ENCODE measurements at places on chromosomes 12 and 14.

- no peak for DNase-seq
These were observed 5.9 kb upstream of the CRIP2 start for GRCh38 chr14:105468621-105469241.

GRCh38 chr12:93894391-93895088 lies 217.4 kb downstream of the CRADD start:
- no peak for DNase-seq

DNA sequence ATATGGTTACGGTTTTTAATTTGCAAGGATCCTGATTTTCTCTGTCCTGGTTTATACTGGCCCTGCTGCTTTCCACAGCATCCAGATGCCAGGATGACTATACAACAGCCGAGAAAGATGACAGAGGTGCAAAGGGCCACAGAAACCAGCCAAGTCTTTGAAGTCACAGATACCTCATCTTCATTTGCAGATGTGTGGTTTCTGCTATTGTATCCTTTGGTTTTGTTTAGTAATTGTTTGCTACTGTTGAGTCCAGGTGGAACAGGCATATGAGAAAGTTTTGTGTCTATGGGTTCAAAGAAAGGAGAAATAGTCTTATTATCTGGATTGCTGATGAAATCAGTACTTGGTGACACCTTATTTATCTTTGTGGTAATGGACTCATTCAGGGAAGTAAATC lies 17.3 kb upstream of the KLHL42 start:
- no peak for DNase-seq

- DNase-seq, result no peak
These were observed 22.1 kb downstream of the COCH start for GRCh38 chr14:30896435-30896834.

GRCh38 chr12:96774496-96775256 lies 132.4 kb upstream of the NEDD1 start:
- DNase-seq, result no peak

GRCh38 chr12:43308776-43309175 lies 243.2 kb downstream of the ADAMTS20 start:
- no peak for DNase-seq

DNA sequence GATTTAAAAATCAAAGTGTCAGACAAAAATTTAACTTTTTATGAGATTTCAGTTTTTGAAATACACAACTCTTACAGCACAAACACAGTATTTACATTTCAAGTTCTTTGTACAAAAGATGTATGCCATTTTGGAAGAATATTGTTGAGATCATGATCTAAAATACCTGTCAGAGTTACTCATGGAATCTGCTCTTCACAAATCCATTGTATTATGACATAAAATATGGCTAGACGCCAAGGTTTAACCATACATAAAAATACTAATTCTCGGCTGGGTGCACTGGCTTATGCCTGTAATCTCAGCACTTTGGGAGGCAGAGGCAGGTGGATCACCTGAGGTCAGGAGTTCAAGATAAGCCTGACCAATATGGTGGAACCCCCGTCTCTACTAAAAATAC lies 6.2 kb upstream of the SYCP3 start:
- DNase-seq, result no peak

GRCh38 chr12:70283232-70283631 lies 40.0 kb downstream of the CNOT2 start:
- no peak for DNase-seq

DNA sequence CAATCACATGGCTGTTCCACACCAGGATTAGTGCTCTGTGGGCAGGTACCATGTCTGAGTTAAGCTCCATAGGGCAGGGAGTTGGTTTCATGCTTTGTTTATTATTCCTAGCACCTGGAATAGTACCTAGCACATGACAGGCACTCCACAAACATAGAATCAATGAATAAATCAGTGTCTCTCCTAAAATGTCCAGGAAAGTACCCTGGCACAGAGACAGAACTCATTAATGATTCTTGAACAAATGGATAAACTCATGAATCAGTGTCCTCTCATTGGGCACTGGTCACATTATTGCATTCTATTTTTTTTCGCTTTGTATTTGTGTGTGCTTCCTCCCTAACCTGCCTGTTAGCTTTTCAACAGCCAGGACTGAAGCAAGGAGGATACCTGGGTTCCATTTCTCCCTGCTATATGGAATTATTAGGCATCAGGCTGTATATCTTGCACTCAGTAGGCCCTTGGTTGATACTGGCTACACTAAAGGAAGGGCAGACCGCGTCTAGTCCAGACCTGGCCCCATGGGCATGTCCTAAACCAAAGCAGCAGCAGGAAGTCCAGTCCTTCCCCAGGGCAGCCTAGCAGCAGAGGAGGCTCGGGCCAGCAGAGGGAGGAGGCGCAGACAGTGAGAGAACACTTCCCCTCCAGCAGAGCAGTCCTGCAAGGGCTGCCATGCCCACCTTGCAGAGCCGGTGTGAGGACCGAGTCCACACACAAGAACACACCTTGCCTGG lies 18.4 kb downstream of the HDAC7 start:
- no peak for DNase-seq

DNA sequence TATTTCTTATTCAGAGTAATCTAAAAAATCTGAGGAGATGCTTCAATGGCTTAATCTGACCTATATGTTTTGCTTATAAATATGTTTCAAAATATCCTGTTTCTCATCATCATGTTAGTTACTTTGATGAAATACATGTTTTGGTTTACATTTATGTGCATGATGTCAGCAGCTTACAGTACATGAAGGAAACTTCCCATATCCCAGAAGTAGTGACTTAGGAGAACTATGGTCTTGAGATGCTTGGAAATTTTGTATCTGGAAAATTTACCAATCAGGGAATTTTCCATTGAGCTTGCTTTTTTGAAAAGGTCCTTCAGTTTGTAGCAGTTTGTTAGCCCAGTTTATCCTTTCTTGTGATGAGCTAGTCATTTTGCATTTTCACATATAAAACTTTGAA lies 73.3 kb downstream of the RASSF8 start:
- no peak for DNase-seq

DNA sequence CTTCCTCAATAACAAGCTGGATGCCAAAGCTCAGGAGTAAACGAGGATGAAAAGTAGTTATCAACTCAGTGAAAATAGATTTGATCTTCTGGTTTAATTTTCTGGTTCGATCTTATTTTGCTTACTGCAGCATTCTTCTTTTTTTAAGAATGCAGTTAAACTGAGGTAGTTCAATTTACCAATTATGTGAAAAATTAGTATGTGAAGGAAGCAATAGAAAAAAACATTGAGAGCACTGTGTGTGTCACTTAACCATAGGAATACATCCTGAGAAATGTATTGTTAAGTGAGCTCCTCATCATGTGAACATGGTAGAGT lies 111.4 kb upstream of the TSPAN8 start:
- no peak for DNase-seq

DNA sequence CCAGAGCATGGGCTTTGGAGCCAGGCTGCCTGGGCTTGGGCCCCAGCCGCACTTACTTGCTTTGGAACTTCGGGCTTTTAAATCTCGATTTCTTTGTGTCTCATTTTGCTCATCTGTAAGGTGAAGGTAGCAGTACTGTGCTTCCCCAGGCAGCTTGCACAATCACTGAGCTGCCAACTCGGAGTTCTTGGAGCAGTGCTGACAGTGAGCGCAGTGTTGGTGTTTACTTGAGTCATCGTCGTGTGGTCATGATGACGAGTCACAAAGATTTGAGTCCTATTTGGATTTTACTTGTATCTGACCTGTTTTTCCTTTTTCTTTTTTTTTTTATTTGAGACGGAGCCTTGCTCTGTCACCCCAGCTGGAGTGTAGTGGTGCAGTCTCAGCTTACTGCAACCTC lies 31.3 kb upstream of the ATF1 start:
- DNase-seq, result no peak

GRCh38 chr12:96335270-96335669 lies 65.0 kb downstream of the CDK17 start:
- DNase-seq, result no peak

- no peak for DNase-seq
These were observed 170.5 kb downstream of the CAND1 start for GRCh38 chr12:67439611-67440010.

DNA sequence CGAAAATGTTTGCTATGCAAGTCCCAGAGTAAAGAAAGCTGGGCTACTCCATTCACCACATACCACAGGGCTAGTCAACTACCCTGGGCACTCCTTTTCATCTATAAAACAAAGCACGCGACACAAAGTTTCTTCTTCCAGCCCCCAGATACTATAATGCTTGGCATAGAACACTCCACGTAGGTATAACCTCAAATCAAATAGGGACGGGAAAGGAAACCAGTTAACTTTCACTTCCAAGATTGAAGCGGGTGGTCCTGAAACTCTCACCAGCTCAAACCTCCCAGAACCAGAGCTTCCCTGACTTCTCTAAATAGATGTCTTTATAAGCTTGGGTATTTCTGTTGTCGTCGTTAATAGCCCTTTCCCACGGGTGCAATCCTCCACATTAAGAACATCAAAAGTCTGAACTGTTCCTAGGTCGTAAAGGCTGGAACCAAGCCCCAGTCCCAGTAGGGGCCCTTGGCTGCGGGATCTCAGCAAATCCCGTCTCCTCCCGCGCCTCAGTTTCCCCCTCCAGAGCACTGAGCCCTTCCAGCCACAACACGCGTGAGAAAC lies 647 bp downstream of the LGMN start:
- DNase-seq, result no peak

GRCh38 chr12:115934046-115934445 lies 343.4 kb downstream of the MED13L start:
- no peak for DNase-seq

GRCh38 chr12:78636231-78636855 lies 228.2 kb upstream of the SYT1 start:
- DNase-seq, result no peak

GRCh38 chr12:40248585-40249297 lies 23.9 kb downstream of the LRRK2 start:
- DNase-seq, result no peak

GRCh38 chr12:3130057-3130830 lies 53.1 kb downstream of the TSPAN9 start:
- DNase-seq, result no peak

DNA sequence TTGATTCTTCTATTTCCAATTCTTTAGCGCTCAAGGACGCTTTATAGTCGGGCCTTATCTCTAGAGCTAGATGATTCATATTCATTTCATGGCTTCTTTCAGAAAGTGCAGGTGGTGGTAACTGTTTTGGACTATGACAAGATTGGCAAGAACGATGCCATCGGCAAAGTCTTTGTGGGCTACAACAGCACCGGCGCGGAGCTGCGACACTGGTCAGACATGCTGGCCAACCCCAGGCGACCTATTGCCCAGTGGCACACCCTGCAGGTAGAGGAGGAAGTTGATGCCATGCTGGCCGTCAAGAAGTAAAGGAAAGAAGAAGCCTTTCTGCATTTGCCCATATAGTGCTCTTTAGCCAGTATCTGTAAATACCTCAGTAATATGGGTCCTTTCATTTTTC lies 241.9 kb downstream of the PAWR start:
- DNase-seq, result no peak

DNA sequence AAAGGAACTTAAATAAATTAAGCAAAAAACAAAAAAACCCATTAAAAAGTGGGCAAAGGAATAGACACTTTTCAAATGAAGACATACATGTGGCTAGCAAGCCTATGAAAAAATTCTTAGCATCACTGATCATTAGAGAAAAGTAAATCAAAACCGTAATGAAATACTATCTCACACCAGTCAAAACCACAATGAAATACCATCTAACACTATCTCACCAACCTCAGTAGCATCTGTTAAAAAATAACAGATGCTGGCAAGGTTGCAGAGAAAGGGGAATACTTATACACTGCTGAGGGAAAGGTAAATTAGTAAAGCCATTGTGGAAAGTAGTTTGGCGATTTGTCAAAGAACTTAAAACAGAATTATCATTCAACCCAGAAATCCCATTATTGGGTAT lies 381.1 kb downstream of the FLRT2 start:
- DNase-seq, result no peak

- peak; percentile 96 for DNase-seq
These were observed at the start of gene CRACR2A for GRCh38 chr12:3752741-3753486. Gene CRACR2A, minus strand, starts transcription at chr12:3753109. Its CDS starts 56,110 bp downstream, at chr12:3696999.

DNA sequence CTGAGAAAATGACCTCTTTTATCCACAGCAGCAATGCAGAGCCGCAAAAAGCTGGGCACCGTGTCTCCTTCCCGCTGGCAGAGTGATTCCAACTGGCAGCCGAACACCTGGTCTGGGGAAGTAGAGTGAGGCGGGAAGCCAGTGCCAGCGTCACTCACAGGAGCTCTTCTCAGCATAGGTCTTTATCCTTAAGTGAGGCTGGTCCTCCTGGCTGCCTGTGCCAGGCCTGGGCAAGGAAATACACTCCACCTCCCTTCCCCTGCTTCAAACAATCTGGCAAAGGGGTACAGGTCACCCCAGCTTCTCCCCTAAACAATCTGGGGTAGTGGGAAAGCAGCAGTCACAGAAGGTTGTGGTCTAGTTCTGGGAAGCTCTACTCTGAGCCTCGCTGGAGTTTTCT lies 4.8 kb downstream of the ARHGAP9 start:
- no peak for DNase-seq

GRCh38 chr14:100731011-100731670 lies 4.4 kb downstream of the DLK1 start:
- no peak for DNase-seq

DNA sequence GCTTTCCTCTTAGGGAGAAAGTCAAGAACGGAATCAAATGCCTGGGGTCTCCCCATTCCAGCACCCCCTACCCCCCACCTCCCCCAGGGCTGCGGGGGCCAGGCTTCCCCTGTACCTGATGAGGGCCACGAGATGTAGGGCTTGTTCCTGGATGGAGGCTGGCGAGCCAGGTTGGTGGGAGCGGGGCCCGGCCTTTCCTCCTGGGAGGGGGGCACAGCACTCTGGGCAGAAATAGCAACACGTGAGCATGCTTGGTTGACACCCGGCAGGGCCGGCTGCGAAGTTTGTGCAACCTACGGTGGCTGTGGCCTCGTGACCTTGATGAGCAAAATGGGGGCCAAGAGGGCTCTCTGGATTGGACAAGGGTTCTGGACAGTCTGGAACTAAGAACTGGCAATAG lies 15.7 kb downstream of the AMN start:
- DNase-seq, result no peak

- no peak for DNase-seq
These were observed 141.1 kb downstream of the PAWR start for GRCh38 chr12:79549531-79550271.

GRCh38 chr12:104790296-104791125 lies 167.6 kb downstream of the SLC41A2 start:
- DNase-seq, result peak; percentile 58

DNA sequence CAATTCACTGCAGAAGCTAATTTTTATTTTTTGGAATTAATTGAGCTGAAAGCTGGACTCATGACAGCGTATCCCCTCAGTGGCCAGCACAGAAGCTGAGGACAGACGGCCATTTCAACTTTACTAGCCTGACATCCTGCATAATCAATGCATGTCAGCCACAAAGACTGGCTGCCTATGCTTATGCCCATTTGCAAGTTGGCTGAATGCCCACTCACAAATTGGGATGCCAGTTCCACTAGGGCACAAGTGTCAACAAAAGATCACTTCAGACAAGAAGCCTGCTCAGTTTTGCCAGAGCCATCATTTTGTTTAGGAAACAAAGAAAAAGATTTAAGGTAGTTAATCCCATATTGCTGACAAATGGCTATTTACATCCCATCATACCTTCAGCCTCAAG lies 417.6 kb downstream of the NOVA1 start:
- DNase-seq, result no peak
